ENCODE measurements at places on chromosomes 13 and 19.

DNA sequence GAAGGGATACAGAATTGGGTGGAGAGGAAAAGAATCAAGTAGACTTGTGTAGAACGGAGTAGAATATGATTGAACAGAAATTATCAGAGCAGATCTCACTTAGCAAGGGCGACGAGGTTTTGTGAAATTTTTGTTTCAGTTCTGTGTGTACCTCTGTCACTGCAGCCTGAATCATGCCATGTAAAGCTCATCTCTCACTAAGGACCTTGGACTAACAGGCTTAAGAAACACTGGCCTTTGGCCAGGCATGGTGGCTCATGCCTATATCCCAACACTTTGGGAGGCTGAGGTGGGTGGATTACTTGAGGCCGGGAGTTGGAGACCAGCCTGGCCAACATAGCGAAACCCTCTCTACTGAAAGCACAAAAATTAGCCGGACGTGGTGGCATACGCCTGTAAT, 62.6 kb downstream of the MYH14 start:
- no peak for DNase-seq

DNA sequence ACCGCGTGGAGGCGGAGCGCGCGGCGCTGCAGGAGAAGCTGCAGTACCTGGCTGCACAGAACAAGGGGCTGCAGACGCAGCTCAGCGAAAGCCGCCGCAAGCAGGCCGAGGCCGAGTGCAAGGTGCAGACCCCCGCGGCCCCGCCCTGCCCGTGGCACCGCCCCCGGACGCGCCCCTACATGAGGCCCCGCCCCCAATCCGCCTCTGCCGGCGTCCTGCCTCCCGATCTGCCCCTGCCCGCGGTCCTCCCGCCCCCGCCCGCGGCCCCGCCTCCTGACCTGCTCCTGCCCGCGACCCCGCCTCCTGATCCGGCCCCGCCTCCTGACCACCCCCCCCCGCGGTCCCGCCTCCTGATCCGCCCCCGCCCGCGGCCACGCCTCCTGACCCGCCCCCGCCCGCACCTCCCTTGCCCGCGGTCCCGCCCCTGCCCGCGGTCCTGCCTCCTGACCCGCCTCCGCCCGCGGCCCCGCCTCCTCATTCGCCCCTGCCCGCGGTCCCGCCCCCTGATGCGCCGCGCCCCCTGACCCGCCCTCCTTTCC, 11.7 kb downstream of the PRR36 start:
- no peak for DNase-seq

DNA sequence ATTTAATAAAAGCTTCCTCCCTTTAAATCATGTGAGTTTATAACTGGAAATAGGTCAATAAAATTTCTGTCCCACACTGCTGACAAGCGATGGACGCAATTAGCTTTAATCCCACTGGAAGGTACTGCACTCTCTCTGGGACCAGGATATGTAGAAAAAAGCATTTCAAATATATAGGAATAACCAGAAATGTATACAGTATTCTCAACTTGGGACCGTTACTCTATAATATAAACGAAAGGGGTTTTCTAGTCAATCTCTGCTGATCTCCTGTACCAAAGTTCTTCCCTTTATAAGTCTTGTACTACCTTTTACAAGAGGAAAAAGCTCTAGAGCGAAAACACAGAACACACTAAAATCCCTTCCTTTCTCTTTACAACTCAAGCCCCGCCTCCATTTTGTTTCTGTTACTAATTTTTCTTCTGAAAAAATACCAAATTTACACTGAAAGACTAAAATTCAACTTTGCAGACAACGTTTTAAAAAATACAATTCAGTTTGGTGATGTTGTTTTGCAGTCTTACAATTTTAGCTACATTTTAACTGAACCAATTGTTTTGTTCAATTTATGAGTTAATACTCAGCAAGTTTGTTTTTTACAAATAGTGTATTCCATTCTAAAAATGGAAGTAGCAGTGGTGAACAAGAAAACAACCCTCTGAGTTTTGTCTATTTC, 1.7 kb upstream of the USPL1 start:
- DNase-seq = peak; percentile 63

DNA sequence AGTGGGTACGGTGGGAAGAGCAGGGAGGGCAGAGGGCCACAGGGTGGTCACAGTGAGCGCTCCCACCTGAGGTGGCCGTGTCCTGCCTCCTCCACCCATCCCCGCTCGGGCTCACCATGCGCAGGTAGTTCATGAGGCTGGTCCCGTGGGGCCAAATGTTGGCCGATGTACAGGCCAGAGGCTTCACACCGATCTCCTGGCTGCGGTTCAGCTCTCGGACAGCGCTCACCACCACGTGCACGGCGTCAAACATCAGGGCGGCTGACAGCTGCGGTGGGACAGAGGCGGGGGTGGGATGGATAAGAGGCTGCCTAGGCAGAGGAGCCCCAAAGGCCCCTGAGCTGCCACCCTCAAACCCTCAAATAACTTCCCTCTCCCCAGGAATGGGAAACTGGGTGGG, 15.8 kb downstream of the GRIK5 start:
- DNase-seq = no peak

GRCh38 chr19:15286688-15287365, 45.5 kb downstream of the BRD4 start:
- DNase-seq = no peak

- no peak for DNase-seq
Measured at GRCh38 chr19:55692681-55693081, 17.7 kb downstream of the EPN1 start.

- DNase-seq = peak; percentile 39
Measured at GRCh38 chr19:43519436-43520088, 7.4 kb downstream of the ETHE1 start.

- no peak for DNase-seq
Measured at GRCh38 chr13:46172531-46172991, 9.4 kb downstream of the LCP1 start.

- DNase-seq = no peak
Measured at GRCh38 chr19:29106346-29106885, 106.5 kb downstream of the UQCRFS1 start.

GRCh38 chr19:1365319-1366269, 18.1 kb upstream of the NDUFS7 start:
- no peak for DNase-seq

DNA sequence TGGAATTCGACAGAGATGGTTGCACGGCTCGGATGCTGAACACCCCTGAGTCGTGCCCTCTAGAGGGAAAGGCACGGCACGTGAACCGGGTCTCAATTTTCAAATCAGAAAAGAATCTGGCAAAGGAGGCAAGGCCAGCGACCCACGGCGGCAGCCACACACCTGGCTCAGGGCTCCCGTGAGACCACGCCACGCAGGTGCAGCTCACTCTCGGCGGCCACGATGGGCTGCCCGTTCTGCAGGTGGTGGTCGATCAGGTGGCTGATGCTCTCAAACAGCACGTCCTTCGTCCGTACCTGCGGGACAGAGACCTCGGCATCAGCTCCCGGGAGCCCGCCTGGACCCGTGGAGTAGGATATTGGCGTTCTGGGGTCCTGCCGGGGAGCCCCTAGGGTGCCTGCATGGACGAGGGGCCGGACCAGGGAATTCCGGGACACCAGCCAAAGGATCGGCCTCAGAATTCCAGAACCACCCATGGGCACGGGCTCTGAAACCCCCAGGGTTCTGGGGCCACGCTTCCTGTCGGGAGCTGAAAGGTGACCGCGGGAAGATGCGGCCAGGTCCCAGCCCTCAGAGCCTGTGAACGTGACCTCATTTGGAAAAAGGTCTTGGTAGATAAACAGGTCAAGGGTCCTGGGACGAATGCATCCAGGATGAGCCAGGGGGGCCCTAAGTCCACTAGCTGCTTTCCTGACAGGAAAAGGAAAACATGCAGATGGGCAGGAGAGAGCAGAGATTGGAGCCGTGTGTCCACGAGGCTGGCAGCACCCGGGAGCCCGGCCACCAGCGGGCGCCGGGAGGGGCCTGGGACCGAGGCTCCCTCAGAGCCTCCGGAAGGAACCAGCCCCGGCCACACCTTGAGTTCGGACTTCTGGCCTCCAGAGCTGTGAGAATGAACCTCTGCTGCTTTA, 10.1 kb upstream of the C2CD4C start:
- no peak for DNase-seq

DNA sequence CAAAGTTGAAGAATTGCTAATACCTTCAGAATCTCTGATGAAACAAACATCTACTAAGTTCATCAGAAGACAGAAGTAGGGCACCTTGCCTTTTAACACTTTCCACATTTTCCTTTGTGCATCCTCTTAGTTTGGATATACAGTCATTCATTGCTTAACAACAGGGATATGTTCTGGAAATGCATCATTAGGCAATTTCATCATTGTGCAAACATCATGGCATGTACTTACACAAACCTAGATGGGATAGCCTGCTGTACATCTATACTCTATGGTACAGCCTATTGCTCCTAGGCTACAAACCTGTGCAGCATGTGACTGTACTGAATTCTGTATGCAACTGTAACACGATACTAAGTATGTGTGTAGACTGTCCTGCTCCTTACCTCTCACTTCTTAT, 169.8 kb downstream of the SUCLA2 start:
- no peak for DNase-seq

- DNase-seq = peak; percentile 77
Measured at GRCh38 chr19:35856546-35857149, at the start of gene KIRREL2. Gene KIRREL2, plus strand, starts transcription at chr19:35856911. Its CDS starts 209 bp downstream, at chr19:35857120.

DNA sequence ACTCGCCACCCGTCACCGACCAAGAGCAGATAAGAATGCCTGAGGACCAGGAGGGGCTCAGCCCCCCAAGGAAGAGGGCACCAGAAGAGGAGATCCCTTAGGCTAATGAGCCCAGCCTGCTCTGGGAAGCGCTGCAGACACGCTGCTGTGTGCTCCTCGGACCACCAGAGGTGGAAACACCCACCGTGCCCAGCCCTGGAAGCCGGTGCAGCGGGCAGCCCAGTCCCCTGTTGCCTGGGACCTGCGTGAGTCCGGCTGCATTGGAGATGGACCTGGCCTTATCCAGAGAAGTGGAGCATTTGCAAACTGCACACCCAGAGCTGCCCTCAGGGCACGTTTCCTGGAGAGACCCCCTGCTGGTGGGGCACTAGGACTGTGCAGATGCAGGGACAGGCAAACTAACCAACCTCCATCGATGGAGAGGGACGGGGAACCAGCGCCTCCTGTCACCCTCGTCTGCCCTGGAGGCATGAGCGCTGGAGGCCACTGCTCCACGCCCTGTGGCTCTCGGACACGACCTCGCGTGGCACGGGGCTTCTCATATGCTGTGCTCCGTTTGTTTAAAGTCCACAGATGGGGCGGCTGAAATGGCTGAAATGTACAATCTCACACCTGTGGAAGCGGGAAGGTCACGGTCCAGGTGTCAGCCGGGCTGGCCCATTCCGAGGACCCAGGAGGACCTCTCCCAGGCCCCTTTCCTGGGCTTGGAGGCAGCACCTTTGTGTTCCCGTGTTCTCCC, 153.9 kb downstream of the KDM4B start:
- no peak for DNase-seq

DNA sequence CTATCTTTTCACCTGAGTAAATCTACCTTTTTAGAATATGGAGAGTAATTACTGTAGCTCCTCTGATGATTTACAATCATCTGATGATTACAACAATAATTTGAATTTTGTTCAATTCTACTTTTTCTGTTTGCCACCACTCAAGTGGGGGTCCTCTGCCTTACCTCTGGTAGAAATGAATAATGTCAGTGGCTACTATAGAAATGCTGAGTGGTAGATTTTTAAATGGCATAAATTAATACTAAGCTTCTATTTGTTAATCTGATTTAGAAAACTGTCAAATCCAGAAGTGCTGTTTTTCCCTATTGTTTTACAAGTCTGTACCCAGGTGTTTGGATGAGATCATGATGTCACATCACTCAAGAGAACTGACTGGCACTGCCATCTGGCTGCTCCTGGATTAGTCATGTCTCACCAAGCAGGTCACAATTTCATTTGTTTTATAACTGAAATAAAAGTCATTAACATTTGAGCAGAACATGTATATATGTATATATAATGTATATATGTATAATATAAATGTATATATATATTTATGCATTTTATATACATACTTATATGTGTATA, 494.8 kb downstream of the TBC1D4 start:
- DNase-seq = no peak

Data from right kidney (tissue), 9 donors.